NCI-H510A (cell line): ENCODE measurements at places on chromosomes 4 and X.
A peak's percentile ranks its signal among the peaks of the same experiment; 100 is the strongest.

- no peak for DNase-seq
Measured at GRCh38 chr4:40515037-40515397, 114.6 kb downstream of the RBM47 start.

DNA sequence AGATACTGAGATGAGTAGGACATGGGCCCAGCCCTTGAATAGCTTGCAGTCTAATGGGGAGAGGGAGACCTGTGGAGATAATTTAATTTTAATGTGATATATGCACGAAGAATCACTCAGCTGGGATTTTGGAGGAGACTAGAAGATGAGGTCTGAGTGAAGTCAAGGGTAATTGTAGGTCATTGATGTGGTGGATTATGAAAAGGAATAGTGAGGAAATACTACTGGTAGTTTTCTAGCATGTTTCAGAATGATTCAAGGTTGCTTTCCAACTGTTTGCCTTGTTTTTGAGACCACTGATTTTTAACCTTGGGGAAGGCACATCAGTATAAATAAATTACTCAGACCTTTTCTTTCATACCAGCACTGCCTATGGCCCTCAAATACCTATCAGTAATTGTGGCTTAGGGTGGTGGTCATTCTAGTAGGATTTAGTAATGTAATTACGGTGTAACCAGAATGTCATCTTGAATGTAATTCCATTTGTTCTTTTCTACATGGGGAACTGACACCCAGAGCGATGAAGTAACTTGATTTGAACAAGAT is 25.6 kb downstream of the PTTG2 start:
- no peak for DNase-seq

GRCh38 chrX:128464116-128464515 is 411.9 kb upstream of the ACTRT1 start:
- no peak for DNase-seq

- DNase-seq: no peak
Measured at GRCh38 chr4:2806390-2807355, 13.8 kb downstream of the SH3BP2 start.

DNA sequence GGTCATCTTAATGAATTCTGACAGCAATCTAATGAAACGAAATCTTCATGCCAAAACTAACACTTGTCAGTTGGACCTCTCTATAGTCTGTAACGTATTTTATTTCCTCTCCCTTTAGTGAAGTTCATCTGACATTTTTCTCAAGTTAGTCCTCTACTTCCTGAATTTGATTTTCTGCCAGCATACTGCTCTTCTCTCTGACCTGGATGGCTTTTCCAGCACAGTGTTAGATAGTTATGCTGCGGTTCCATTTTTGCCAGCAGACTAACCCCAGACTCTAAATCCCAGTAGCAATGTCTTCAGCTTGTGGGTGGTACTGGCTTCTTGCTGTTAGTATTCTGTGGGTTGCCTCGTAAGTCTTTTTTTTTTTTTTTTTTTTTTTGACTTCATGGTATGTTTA is 146.7 kb upstream of the VEGFC start:
- no peak for DNase-seq

GRCh38 chr4:87213421-87214075 is 6.9 kb downstream of the KLHL8 start:
- no peak for DNase-seq

DNA sequence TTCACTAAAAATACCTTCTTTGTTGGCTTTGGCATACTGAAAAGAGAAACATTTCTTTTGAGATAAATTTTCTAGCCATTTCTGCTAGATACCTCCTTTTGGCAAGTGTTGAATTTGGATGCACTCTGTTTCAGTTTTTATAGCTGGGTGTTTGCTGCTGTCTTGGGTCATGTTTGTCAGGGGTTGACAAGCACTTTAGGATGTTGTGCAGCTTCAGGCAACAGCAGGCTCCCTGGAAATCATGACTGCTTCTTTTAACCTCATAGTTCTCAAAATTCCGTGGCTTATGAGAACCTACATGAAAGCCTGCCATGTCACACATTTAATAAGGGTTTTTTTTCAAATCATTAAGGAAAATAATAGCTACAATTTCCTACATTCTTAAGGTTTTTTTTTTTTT is 36.7 kb downstream of the CCSER1 start:
- DNase-seq: no peak

DNA sequence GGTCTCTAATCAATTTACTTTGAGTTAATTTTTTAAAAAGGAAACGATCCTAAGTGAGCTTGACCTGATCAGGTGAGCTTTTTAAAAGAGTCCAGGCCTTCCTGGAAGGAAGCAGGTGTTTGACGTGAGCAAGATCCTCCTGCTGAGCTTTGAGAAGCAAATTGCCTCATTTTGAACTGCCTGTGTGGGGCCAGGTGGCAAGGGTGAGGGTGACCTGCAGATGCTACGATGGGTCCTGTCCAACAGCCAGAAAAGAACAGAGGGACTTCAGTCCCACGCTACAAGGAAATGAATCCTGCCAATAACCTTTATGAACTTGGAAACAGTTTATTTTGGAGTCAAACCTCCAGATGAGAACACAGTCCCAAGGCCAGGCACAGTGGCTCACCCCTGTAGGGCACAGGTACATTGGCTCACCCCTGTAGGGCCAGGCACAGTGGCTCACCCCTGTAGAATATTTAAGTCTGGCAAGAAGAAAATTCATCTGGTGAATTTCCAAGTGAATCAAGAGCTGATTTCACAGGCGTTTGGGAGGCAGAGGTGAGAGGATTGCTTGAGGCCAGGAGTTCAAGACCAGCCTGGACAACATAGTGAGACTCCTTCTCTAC is 58.1 kb downstream of the CASP3 start:
- DNase-seq: no peak

- DNase-seq: no peak
Measured at GRCh38 chr4:141575884-141576283, 60.5 kb upstream of the IL15 start.

GRCh38 chrX:99266255-99266654 is 1143.8 kb downstream of the PCDH19 start:
- no peak for DNase-seq

DNA sequence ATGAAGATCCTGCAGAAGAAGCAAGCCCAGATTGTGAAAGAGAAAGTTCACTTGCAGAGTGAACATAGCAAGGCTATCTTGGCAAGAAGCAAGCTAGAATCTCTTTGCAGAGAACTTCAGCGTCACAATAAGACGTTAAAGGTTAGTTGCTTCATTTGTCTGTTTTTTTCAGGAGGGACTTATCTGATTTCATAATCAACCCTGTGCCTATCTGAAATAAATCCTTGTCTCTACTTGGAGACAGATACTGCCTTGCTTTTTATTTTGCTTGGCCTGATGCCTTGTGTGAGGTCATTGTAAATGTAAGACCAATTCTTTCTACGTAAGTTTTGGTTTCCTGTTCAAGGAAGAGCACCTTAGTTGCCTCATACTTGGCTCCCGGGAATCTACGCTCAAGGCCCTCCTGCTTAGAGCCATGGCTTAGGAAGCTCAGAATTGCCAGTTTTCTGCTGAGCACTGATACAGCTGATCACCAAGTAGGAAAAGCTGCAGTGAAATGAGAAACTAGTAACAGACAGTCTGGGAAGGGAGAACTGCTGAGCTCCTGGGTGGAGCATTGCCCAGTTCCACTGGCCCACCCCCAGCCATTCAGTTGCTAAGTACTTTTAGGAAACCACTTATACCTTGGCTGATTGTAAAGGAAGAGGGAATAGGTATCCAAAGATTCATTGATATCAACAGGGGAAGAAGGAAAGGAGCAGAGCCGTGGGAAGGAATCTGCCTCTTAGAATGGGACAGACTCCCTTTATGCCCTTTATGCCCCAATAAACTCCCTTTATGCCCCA is 41.8 kb downstream of the RBBP7 start:
- no peak for DNase-seq

- no peak for DNase-seq
Measured at GRCh38 chr4:111630705-111631104, 514.5 kb upstream of the FAM241A start.

DNA sequence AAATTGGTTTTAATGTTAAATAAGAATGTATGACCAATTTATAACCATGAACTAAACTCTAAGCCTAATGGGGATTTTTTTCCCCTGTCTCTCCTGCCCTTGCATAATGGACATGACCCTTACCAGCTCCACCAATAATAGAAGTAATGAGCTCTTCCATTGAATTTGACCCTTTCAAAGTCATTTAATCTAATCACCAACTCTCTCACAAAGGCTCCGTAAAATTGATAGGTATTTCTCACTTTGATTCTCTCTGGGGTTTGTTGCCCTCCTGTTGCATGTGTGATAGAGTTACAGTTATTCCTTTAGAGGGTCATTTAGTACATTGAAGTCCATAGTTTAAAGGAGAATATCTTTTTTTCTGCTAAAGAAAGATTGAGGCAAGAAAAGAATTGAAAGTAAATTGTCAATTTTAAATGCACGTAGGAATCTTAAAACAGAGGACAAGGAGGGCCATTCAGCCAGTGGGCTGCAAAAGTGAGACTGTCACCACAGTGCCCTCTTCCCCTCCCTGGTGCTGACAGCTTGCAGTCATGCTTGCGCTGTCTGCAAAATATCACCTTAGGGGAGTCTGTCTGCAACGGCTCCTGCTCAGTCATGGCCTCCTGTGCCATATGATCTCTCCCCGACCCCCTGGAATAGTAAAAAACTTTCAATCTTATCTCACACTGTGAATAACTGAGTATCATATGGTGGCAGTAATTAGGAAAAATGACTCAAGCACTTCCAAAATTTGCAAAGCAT is 307.5 kb upstream of the GNPDA2 start:
- no peak for DNase-seq

- DNase-seq: no peak
Measured at GRCh38 chr4:8073206-8073863, 85.3 kb downstream of the ABLIM2 start.

GRCh38 chr4:40842318-40842717 is 92.6 kb downstream of the NSUN7 start:
- no peak for DNase-seq

DNA sequence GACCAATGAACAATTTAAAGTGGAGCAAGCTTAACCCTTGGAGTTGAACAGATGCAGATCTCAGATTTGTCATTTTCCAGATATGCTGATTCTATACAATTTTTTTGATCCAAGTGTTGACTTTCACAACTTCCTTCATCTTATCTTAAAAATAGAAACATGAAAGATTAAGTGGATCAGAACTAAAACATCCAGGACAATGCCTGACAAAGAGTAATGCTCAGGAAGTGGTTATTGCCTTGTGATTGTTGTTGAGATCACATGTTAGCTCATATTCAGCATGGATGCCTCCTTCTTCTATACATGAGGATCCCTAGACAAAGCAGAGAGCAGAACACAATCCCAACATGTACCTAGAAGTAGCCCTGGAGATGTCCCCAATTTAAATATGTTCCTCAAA is 160.9 kb downstream of the PPARGC1A start:
- no peak for DNase-seq

GRCh38 chrX:28920153-28920943 is 333.1 kb downstream of the IL1RAPL1 start:
- peak; percentile 61 for DNase-seq

DNA sequence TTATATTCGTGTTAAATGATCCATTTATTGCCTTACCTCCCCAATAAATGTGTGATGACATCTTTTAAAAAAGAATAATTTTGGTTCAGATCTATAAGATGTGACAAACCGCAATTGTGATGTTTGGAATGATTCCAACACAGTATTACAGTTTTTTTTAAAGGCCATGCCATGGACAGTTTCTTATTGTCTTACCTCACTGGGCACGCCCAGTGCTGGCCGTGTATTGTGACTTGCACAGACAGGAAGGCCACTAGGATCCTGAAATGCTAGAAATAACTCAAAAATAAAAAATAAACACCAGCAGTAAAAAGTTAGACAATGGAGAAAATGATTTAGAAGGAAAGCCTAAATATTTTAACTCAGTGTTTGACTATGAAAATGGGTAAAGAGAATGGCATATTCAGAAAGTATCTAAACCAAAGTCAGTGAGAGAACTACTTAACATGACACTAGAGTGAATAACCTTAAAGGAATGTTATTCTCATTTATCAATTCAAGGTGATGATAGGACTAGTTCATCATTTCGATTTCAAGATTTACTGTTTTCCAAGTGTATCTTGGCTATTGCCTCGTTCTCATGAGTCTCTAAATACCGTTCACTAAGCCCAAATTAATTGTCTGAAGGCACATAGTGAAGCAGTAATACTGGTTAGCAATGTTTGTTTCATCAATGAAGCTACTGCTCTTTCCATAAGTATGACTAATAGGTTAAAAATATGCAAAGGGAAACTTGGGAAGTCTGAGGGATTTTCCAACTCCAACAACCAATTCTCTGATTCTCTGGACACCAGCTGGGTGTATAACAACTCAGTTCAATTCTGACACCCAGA is 46.1 kb upstream of the VEGFC start:
- DNase-seq: no peak

- DNase-seq: no peak
Measured at GRCh38 chr4:155960522-155960921, 6.9 kb upstream of the CTSO start.

DNA sequence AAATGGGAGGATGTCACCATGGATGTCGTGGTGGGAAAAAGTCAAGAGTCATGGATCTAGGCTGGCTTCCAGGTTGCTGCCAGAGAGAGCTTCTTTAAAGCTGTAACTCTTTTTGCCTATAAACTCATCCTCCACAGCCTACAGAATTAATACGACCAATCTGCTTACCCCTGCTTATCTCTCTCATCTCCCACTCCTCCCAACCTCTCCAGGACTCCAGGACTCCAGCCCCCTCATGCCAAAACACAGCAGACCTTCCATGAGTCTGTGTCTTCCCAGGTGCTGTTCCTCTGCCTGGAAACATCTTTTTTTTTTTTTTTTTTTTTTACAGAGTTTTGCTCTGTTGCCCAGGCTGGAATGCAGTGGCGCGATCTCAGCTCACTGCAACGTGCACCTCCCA is 15.3 kb upstream of the SLC10A4 start:
- no peak for DNase-seq

DNA sequence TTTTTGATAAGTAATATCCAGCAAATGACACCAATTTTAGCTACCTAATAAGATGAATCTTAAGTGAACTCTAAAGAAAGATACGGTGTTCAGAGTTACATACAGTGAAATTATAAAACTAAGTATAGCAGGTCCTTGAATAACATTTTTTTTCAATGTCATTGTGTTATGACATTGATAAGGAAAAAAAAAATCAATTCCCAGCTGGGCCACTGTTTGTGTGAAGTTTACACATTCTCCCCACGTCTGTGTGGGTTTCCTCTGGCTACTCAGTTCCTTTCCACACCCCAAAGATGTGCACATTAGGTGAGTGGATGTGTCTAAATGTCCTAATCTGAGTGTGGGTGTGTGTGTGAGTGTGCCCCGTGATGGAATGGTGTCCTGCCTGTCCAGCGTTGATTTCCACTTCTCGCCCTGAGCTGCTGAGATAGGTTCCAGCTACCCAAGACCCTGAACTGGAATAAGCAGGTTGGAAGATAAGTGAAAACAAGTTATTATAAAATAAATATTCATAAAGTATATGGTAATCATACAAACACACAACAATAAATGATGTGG is 31.2 kb upstream of the PPM1K start:
- no peak for DNase-seq

GRCh38 chr4:121784975-121785374 is 16.1 kb upstream of the EXOSC9 start:
- no peak for DNase-seq

DNA sequence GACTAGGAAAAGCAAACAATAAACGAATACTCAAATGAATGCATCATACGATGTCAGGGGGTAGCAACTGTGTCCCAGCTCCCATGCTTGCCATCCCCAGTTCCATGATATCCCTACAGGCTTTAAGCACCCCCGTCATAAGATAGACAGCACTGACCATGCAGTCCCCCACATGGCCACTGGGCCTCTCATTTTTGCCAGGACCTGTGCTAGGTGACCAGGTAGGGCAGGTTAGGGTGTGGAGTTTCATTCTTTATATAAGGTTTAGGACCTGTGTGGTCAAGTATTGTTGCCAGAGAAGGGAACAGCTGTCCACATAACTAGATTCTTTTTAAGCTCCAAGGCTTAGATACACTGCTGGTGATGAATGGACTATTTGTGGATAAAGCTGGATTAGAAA is 9.7 kb downstream of the PPEF2 start:
- DNase-seq: no peak
